Neural progenitor cell (in vitro differentiated cells): ENCODE measurements at places on chromosomes 13 and 19.

- DNase-seq, result no peak
Measured at GRCh38 chr13:53568491-53568890, 539.9 kb downstream of the OLFM4 start.

GRCh38 chr19:14553042-14553938, 18.6 kb downstream of the NDUFB7 start:
- DNase-seq, result no peak

DNA sequence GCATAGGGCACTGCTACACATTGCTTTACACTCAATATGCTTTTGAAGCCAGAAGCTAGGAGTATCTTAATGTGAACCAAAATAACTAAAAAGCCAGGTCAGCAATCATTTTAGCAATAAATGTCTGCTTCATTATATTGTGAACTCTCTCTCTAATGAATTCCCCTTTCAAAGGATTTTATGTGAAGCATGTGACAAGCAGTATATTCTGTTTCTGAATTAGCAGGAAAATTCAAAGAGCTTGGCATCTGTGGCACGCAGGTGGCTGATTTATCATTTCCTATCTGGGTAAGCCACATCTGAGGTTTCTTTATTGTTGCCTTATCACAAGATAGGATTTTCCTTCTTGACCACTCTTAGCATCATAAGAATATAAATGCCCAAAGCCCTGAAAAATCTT, 56.8 kb upstream of the KLF12 start:
- DNase-seq, result no peak

DNA sequence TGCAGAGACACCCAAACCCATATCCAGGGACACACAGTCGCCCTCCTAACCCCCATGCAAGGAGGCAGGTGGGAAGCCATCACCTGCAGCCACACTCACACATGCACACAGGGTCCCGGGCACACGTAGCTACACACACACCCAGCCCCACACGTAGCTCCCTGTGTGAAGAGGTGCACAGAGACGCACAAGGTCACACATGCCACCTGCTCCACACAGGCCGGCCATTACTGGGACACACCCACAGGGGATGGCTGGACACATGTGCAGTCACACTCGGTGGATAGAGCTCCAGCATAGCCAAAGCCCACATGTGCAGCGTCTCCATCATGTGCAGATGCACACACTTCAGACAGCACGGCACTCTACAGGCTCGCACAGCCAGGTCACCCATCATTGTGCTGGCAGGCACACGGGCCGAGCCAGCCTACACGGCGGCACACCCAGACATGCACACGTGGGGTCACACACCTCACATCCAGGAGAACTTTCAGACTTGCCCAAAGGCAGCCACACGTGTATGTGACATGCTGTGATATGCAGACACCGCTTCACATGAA, 1.1 kb downstream of the ZNF835 start:
- no peak for DNase-seq

- no peak for DNase-seq
Measured at GRCh38 chr19:18733196-18733647, 49.7 kb downstream of the CRTC1 start.

DNA sequence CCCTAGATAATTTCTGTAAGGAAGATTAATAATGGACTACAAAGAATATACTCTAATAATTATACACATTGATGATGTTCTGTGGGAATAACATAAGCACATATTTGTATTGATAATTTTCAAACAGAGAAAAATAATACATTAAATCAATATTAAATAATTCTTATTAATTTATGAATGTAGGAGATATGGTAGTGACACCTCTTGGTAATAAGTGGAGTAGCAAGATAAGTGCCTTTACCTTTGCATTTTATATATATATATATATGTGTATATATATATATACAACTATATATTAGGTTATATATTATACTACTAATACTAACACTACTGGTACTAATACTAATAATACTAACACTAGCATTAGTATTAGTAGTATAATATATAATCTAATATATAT, 905.8 kb downstream of the SLITRK1 start:
- no peak for DNase-seq

DNA sequence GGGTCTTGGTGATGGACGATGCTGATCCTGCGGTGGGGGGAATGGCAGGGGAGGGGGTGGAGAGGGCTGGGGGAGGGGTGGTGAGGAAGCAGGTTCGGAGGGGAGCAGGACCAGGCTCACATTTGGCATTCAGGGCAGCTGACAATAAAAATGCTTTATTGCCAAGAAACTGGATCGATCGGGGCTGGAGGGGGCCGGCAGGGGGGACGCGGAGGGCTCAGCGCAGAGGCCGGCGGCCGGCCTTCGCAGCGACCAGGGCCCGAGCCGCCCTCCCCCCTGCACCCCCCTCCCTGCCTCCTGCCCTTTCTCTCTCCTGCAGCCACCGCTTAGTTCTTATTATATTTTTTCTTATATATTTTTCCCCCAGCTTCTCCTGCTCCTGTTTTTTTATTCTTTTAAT, 18.1 kb upstream of the POU2F2 start:
- no peak for DNase-seq

- no peak for DNase-seq
Measured at GRCh38 chr19:32173836-32174235, 171.6 kb upstream of the ZNF507 start.

- no peak for DNase-seq
Measured at GRCh38 chr13:106182404-106182803, 353.1 kb downstream of the EFNB2 start.

GRCh38 chr19:42093926-42094325, 18.0 kb downstream of the ZNF574 start:
- DNase-seq, result no peak

GRCh38 chr13:30673669-30674521, 56.2 kb downstream of the USPL1 start:
- DNase-seq, result peak; percentile 93
